ENCODE measurements at places on chromosomes 2 and 18.

DNA sequence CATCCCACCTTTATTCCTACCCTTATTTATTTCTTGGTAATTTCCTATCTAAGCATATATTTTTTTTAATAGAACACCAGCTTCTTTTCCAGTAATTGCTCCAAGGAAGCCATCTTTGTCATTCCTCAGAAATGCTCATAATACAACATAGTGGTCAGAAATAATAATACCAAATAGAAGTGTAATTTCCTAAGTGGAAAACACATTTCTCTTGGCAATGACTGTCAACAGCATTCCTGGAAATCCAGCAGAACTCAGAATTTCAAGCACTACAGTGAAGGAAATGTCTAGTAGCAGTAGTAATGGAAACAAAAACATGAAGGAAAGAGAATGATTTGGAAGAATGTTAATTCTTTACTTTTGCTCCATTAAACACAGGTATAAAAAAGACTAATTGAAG, 56.6 kb downstream of the GDF7 start:
- no peak for DNase-seq

DNA sequence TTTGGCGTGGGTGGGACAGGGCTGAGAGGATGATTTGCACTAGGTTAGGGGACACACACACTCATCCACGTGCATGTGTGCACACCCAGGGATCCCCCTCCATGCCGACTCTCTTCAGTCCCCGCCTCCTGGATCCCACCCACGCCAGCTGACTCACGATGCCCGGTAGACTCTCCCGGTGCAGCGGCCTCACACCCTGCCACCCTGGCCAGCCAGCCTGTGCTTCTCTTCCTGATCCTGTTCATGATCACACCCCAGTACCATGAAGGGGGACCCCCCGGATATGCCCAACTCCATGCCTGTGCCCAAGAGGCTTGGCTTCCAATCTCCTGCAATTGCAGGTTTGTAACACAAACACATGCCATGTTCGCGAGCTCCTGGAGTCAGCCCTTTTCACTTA, 157.8 kb upstream of the HDAC4 start:
- no peak for DNase-seq

DNA sequence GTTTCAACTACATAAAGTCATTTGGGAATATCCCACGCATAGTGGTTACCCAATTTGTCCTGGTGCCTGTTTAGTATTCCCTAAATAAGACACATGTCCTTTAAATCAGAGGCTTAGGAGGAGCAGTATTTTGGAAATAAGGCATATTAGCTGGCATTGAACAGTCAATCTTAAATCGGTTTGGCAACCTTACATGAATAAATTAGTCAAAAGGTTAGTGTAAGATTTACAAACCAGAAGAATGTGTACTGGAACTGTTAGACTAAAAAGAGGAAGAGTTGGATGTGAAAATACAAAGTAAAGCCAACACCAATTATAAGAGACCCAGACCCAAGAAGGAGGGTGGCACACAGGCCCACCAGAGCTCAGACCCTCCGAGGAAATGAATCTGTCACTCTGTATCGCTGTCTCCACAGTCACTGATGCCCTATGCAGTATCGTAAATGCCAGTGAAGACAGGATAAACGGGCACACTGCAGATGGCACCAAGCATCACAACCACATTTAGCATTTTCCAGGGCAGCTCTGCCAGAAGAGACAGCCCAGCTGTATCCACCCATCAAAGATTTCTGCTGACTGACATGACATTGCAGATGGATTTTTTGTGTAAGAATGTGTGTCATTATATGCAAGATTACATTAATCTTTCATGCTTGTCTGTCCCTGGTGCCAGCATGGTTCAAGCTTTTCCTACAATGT, 90.4 kb downstream of the CERKL start:
- no peak for DNase-seq

DNA sequence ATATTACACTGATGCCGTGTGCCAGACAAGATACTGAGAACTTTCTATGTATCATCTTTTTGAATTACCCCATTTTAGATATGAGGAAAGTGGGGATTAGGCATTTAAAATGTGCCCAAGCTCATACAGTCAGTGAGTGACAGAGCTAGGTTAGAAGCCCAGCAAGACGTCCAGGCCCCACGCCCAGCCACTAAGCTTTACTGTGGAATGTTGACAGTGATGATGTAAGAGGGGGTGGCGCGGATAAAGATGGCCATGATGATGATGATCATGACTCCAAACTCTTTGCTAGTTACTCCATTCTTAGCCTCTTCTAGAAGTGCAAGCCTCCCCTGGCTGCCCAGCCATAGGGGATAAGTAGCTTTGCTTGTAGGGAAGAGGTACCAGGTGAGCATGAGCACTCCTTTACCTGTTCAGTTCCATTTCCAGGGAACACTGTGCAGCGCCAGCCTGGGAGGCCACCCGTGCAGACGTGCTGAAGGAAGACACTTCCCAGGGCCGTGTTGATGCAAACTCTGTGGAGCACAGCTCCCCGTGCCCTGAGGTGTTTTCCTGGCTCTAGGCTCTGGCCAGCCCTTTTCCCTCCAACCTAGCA, 65.5 kb downstream of the BCL2L11 start:
- no peak for DNase-seq

- no peak for DNase-seq
Measured at GRCh38 chr18:40882468-40882867, 1072.6 kb upstream of the PIK3C3 start.

DNA sequence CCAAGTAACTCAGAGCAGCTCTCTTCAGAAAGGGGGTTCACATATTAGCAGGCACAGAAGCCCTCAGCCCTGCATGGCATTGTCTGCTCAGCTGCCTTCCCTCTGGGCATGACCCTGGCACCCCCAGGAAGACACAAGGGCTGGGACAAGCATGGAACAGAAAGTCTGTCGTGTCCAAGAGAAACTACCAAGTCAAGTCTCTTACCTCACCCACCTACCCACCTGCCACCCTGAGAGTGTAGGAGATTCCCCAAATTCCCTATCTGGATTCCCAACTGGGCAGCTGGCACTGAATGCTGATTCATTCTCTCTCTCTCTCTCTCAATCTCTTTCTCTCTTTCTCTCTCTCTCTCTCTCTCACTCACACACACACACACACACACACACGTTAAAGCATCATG, 21.6 kb downstream of the SMAD7 start:
- DNase-seq, result no peak

DNA sequence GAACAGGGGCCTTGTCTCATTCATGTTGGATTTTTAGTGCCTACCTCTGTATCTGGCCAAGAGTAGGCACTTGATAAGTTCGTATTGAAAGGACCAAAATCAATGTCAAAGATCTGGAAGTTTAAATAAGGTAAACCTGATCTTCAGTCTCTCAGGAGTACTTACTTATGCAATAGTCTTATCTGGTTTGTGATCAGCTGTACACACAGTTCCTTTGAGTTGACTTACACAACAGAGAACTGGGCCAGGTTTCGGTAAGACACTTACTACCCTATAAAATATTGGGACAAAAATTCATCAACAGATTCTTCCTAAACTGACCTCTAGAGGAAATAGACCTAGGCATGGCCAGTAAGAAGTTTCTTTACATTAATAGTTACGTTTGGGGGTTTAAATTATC, 113.6 kb upstream of the NXPH2 start:
- DNase-seq, result no peak

GRCh38 chr2:43251171-43251731, 24.8 kb upstream of the ZFP36L2 start:
- DNase-seq, result no peak

- no peak for DNase-seq
Measured at GRCh38 chr2:101272045-101272784, 19.5 kb downstream of the CNOT11 start.

DNA sequence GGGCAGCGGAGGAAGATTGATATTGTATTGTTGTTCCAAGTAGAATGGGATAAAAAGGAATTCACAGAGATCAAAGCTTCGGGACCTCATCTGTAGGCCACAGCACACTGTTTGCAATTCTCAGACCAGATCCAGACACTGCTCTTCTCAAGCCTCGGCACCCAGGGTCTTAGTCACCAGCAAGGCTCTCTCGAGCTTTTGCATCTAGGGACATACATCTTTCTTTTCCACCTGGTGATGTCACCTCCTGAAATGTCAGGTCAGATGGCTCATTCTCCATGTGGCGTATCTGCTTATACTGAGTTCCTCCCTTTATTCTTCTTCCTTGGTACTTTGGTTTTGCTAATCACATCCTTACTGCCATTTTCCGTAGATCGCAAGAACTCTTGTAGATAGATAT, 42.9 kb upstream of the SNTG2 start:
- no peak for DNase-seq

DNA sequence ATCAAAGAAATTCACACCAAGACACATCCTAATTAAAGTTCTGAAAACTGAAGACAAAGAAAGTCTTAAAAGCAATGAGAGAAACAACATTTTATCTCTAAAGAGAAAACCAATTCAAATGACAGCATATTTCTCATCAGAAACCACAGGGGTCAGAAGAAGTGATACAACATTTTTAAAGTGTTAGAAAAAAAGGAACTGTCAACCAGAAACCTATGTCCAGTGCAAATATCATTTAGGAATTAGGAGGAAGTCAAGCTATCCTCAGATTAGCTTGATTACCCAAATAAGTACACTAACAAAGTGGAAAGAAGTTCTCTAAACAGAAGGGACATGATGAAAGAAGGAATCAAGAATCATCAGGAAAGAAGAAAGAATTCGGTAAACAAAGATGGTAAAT, 59.5 kb upstream of the BCL2L11 start:
- DNase-seq, result no peak

GRCh38 chr2:105371156-105371555, 27.7 kb downstream of the FHL2 start:
- DNase-seq, result no peak

DNA sequence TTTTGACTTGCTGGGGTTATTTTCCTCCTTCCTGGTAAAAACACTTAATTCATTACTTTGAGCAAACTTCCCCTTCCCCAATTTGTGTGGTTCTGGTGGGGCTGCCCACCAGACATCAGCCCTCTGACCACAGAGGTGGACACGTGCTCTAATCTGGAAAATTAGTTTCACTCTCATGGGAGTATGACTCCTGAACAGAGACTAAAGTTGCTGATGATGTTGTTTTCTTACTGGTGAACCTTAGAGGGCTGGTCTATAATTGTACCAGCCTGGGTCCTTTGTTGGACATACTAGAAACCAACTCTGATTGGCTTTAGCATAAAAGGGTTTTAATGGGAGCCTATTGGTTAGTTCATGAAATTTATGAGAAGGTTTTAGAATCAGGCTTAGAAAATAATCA, 54.1 kb upstream of the ACYP2 start:
- no peak for DNase-seq

DNA sequence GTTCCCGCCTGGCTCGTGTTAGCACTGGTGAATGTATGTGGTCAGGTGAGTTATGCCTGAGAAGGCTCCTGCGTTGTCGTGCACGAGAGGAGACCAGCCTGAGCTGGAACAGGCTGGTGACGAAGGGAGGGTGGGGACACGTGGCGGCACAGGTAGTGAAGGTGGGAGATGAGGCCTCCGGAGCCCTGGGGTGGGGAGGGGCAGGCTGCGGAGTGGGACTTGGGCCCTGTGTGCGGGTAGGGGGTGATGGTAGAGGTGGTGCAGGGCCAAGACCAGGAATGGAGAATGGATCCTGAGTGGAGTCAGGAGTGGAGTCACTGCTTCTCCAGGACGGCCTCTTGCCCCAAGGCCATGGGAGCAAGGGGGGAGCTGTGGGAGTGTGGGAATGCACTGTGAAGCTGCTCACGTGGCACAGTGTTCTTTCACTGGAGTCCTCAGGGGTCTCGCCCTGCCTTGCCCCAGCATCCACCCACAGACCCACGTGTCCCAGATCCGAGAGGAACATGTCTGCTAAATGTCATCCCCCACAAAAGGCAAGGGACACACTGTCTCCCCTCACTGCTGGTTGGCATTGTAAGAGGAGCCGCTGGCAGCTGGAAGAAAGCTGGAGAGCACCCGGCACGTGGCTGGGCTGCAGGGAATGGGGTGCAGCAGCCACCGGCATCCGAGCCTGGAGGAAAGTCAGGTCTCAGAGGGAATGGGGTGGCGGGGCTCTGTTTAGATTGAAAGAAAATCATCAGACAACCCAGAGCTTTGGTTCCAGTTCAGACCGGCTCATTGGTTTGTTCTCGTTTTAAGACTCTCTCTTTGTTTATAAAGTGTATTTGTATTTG, 63.7 kb downstream of the CYP26B1 start:
- no peak for DNase-seq

DNA sequence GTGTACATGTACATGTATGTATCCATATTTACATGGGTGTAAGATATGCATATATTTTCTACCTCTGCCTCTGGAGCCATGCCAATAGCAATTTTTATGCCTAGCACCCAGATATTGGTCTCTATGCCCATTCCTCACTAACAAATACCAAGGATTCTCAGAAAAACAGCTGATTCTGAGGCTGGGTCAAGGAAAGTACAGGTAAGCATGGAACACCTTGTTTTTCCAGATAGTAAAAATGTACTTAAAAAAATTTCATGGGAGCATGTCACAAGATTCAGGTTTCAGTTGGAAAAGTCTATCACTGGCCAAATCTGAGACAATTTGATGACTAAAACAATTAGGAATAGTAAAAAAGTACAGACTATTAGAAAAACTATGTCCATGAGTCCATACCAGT, 114.5 kb upstream of the MAPRE2 start:
- DNase-seq, result no peak

- DNase-seq, result no peak
Measured at GRCh38 chr2:165888171-165888570, 65.4 kb downstream of the TTC21B start.

GRCh38 chr2:218823196-218823855, 8.3 kb downstream of the PRKAG3 start:
- DNase-seq, result no peak

DNA sequence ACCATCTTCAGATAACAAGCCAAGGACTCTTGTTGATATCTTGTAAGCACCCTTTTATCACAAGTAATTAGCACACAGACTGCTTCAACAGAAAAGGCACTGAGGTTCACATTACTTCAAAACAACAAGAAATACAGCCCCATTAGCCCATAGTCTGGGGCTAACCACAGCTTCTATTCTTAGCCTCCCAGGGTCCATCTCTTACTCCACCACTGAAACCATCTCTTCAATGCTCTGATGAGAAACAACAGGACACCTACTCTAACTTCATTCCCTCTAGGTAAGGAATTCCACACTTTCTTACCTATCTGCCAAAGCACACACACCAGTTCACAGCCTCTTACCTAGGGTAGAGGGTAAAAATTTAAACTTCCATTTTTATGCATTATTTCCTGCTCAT, 26.4 kb upstream of the CYTIP start:
- DNase-seq, result no peak

GRCh38 chr2:54042341-54042740, 71.5 kb upstream of the PSME4 start:
- DNase-seq, result no peak

- no peak for DNase-seq
Measured at GRCh38 chr18:27838225-27838624, 338.7 kb downstream of the CDH2 start.

- no peak for DNase-seq
Measured at GRCh38 chr2:204367466-204367865, 177.8 kb upstream of the PARD3B start.

- no peak for DNase-seq
Measured at GRCh38 chr2:201194097-201194496, 11.2 kb downstream of the CASP10 start.
